ENCODE measurements at places on chromosomes 5 and 9.

GRCh38 chr9:123335986-123336329 lies 20.0 kb upstream of the CRB2 start:
- DNase-seq: no peak

DNA sequence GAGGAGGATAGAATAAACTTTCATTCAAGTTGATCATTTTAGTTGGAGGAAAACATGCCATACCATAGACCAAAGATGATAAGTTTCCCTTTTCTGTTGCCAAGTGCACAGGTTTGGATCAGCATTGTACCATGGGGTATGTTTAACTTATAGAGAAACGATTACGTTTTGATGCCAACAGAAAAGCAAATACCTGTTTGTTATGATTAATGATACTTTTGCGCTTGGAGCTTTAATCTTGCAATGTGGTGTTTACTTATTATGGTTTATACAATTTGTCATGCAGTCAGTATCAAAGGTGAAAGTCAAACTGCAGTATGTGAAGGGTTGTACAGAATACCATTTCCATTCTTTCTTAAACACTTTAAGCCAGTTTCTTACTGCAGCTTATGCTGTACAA lies 13.2 kb upstream of the ARHGEF28 start:
- DNase-seq: no peak

- DNase-seq: peak; percentile 20
Measured at GRCh38 chr5:110727025-110727314, 499 bp upstream of the TMEM232 start.

DNA sequence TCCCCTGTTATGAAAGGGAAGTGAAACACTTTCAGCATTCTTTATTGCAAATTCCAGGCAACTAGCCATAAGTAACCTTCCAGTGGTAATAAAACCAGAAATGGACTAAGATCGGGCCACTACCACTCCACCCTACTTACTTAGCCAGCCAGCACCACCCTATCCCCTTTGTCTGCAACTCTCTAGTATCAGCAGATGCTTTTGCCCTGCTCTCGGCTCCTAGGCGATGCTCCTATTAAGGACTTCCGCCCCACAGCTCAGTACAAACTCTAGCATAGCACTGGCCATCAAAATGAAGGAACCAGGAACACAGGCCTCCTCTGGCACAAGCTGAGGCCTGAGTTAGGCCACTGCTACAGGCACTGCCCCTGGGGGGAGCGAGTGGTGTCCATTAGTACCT lies 81.2 kb downstream of the GLDC start:
- no peak for DNase-seq

DNA sequence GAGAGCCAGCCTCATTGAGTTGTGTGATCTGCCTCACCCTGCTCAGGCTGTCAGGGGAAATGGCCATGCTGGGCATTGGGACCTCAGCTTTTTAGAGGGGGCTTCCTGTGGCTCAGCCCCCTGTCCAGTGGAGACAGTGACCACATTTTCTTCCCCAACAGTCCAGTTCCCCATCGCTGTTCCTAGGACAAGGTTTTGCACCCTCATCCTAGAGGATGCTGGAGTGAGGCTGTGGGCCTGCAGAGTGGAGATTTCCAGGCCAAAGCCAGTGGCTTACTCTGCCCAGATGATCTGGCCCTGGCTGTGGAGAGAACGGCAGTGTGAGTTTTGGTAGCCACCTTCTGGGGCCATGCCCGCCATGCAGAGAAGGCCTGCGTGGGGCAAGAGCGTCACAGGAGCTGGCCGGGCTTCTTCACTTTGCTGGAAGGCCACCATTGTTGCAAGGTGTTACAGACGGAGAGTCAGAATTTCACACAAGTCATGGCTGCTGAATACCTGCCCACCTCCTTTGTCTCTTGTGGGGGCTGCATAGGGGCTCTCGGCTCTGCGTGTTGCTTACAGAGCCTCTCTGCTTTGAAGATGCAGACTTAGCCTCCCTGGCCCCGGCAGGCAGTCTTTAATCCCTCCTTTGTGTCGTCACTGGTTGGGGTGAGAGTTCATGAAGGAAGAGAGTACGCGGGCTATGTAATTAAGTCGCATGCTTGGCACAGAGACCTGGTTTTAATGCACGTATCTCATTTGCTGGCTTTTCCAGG lies 35.2 kb upstream of the PITX1 start:
- DNase-seq: no peak

GRCh38 chr9:95736370-95736769 lies 139.1 kb upstream of the ERCC6L2 start:
- no peak for DNase-seq

DNA sequence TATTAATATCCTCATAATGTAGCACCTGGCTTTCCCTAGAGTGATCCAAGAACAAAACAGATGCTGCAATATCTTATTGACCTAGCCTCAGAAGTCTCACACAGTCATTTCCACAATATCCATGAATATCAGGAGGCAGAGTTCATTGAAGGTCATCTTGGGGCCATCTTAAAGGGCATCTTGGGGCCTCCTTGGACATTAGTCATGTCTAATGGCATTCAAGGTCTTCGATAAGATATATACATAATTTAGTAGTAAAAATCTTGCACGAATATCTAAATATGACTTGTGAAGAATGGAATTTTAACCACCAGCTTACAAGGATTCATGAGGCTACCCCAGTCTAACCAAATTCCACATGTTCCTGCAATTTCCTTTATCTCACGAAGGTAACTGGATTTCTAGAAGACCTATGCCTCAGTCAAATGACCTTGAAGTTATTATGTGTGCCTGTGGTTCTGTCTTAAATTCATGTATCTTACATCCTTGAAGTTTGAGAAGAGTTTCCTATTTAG lies 163.6 kb upstream of the SPEF2 start:
- no peak for DNase-seq

DNA sequence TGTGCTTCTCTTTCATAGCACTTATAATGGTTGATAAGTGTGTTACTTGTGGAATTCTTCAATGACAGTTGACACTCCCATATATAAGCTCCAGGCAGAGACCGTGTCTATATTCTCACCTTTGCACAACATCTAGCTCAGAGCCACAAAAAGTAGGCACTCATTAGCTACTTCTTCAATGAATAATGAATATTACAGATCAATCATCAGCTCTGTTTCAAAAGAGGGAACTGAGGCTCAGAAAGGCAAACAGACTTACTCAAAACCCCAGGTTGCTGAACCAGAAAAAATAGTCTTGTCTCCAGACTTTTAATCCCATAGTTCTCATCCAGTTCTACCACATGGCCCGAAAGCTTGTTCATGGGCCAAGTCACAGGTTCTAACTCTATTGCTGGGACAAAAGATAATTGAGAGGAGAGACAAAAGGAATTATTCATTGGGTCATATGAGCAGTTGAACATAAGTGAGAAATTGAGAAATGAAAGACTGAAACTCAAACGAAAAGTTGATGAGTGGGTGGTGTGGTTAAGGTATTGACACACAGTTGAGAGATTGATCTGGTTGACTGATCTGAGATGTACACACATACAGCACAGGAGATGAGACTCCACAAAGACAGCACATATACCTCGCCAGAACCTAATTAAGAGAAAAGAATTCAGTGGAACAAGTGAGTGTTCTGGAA lies 381.6 kb downstream of the EFNA5 start:
- no peak for DNase-seq

DNA sequence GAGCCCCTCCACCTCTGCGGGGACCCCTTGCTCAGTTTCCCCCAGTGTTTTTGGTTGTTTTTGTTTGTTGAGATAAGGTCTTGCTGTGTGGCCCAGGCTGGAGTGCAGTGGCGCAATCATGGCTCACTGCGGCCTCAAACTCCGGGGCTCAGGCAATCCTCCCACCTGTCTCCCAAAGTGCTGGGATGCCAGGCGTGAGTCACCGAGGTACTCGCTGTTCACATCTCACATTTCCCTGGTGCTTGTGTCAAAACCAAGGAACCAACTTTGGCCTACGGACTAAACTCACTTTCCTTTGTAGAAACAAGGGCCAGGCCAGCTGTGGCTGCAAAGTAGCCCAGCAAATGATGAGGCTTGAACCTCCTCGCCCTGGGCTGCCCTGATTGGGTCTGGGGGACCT lies 9.7 kb upstream of the AJM1 start:
- DNase-seq: no peak

DNA sequence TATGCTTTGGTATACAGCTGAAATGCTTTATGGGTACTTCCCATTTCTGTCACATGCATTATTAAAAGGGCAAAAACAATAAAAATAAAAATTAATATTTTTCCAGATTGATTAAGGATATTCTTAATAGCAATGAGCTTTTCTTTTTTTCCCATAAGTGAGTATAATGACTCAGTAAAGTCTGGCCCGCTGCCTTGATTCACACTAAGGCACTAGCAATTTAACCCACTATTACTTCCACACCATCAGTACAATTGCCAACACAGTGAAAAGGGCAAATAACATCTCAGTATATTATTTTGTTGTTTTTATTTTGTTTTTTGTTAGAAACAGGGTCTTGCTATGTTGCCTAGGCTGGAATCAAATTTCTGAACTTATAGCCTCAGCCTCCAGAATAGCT lies 150.1 kb downstream of the RNF180 start:
- DNase-seq: no peak

DNA sequence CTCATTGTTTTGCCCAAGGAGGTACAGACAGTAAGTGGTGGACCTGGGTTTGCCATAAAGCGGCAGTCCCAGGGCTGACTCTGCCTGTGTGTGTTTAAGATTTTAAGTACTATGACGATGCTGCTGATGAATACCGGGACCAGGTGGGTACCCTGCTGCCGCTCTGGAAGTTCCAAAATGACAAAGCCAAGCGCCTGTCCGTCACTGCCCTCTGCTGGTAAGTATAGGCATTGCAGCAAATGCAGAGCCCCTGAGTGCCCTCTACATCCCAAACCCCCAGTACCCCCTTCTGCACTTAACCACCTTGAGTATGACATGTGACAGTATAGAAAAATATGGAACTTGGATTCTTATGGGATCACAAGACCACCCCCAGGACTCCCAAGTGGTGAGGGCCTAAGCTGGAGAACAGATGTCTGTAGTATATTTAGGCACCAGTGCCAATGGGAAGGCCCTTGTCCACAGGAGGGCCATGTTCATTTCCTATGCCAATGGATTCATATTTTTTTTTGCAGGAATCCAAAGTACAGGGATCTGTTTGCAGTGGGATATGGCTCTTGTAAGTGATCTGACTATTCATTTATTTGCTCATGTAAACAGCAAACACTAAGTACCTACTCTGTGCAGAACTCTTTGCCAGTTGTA lies 22.0 kb downstream of the ENHO start:
- DNase-seq: peak; percentile 72

- no peak for DNase-seq
Measured at GRCh38 chr5:80641353-80641752, 13.1 kb upstream of the MSH3 start.

- no peak for DNase-seq
Measured at GRCh38 chr5:137145721-137146120, 353.4 kb downstream of the SPOCK1 start.

DNA sequence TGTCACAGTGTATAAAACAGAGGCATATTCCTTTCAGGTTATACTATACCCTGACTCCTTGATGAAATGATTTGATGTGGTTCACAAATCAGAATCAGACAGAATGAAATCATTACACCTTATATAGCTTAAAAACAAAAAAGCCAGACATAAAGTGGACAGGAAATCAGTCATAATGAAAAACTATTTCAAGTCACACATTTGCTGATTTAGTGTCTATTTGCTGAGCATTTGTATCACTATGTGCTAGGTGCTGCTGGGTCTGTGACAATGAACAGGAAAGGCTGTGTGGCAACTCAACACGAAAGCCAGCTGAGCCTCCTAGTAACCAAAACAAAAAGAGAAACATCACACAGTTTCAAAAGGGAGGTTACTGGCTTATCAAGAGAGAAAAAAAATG lies 194.0 kb downstream of the EFNA5 start:
- peak; percentile 71 for DNase-seq

GRCh38 chr5:73153513-73153912 lies 19.5 kb upstream of the TMEM174 start:
- DNase-seq: no peak

DNA sequence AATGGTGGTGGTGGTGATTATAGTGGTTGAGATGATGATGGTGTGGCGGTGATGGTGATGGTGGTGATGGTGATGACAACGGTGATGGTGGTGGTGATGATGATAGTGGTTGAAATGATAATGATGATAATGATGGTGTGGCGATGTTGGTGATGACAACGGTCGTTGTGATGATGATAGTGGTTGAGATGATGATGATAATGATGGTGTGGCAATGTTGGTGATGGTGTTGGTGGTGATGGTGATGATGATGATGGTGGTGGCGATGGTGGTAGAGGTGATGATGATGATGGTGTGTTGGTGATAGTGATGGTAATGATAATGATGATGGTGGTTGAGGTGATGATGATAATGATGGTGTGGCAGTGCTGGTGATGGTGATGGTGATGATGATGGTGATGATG lies 48.0 kb downstream of the PHF2 start:
- no peak for DNase-seq

DNA sequence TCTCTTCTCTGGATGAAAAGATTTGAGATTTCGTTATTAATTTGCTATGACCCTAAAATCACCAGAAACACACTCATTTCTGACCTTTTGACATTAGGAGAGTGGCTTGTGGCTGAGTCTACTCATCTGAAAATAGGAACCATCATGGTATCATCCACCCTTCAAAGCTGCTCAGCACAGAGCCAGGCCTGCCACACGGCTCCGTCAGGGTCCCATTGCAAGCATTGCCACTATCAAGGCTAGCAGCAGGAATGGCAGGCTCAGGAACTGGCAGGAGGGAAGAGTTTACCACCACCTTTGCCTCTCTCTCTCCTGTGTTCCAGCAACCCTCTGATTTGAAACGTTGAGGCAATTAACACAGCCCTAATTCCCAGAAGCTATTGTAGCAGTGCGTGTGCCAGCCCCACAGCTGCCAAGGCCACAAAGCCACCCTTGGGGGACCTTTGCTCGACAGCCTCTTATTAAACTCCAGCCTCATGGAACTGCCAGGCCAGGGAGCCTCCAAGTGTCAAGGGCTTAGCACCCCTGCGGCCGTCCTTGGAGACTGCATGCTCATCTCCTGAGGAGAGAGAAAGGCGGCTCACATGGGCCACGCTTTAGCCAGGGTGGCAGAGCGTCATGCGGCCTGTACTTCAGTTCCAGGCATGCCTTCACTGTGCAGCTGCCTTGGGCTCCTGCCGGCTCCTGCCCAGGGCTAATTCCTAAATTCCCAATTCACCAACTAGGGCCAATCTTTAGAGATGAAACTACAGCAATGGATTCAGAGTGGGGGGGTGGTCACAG lies 145.9 kb downstream of the ROR2 start:
- DNase-seq: no peak

All from CD4-positive, alpha-beta T cell treated with Interleukin-15 for 4 hours (primary cell).